ENCODE measurements at places on chromosomes 1 and 21.

GRCh38 chr1:236489710-236490377, 33.9 kb upstream of the LGALS8 start:
- DNase-seq: no peak

- no peak for DNase-seq
Measured at GRCh38 chr1:70358921-70359564, 4.5 kb upstream of the ANKRD13C start.

DNA sequence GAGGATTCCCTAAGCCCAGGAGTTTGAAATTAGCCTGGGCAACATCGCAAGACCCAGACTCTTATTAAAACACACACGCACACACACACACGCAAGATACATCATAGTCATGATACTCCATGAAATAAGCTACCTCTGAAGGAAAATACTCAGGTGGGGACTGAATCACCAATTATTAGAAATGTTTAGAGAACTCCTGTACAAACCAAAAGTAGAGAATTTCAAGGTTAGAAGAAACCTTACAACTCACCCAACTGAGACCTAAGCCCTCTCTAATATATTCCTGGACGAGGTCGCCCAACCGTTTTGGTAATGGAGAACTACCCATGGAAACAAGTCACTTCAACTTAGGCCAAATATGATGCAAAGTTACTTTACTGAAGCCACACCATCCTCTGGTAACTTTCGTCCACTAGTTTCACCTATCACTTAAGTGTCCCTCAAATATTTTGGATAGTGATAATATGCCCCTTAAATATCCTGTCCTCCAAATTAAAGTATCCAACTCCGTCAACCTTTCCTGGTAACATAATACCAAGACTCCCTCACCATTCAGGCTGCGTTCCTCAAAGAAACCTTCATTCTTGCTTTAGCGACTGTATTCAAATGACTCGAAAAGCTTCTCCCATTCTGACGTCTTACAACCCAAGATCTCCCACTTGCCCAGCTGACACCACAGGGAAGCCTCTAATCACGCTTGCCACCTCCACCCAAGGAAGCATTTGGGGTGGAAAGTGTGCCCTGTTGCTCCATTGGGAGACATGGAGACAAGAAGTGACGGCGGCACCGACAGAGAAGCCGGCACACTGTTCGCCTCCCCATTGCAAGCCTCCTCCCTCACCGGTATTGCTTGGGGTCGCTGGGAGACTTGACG, 856 bp downstream of the NRDC start:
- no peak for DNase-seq

DNA sequence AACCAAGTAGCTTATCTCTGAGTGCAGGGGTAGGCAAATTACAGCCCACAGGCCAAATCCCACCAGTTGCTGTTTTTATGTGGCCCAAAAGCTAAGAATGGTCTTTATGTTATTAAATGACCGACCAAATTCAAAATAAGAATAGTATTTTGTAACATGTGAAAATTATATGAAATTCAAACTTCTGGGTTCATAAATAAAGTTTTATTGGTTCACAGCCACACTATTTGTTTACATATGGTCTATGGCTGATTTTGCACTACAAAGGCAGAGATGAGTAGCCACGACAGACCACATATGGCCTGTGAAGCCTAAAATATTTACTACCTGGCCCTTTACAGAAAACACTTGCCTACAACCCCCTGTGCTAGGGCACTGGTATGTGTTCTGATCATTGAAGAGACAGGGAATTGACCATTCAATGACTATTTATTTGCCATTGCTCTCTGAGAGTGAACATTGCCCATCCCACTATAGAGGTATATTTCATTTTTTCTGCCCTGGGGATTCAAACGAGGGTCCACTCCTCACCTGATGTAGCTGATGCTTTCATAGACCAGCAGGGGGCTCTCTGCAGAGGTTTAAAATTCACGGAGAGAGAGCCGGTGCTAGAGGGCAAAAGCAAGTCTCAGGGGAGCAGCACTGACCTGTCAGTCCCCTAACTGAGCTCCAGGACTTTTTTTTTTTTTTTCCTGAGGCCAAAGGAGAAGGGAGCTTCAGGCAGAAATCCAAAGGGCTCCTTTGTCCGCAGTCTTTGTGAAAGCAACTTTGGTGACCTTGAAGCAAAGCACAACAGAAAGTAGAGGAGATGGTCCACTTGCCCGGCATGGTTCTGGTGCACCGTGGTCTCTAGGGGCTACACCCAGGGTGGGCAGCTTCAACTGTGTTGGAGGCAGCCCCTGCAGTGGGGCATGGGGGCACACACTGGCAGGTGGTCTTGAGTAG, 7.3 kb upstream of the GNL2 start:
- no peak for DNase-seq

DNA sequence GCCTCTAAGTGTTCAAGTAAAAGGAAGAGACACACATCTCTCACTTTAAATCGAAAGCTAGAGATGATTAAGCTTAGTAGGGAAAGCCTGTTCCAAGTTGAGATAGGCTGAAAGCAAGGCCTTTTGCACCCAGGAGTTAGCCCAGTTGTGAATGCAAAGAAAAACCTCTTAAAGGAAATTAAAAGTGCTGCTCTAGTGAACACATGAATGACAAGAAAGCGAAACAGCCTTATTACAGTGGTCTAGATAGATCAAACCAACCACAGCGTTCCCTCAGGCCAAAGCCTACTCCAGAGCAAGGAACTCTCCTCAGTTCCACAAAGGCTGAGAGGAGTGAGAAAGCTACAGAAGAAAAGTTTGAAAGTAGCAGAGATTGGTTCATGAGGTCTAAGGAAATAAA, 14.9 kb downstream of the TCP10L start:
- DNase-seq: no peak

- no peak for DNase-seq
Measured at GRCh38 chr1:115233598-115233997, 104.5 kb downstream of the NGF start.

DNA sequence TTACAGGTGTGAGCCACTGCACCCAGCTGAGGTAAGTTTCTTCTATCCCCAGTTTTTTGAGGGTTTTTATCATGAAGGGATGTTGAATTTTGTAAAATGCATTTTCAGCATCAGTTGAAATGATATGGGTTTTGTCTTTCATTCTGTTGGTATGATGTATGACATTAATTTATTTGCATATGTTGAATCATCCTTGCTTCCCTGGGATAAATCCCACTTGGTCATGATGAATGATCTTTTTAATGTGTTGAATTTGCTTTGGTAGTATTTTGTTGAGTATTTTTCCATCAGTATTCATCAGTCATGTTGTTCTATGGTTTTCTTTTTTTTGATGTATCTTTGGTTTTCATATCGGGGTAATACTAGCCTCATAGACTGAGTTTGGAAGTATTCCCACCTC, 141.0 kb downstream of the RPS6KC1 start:
- no peak for DNase-seq

DNA sequence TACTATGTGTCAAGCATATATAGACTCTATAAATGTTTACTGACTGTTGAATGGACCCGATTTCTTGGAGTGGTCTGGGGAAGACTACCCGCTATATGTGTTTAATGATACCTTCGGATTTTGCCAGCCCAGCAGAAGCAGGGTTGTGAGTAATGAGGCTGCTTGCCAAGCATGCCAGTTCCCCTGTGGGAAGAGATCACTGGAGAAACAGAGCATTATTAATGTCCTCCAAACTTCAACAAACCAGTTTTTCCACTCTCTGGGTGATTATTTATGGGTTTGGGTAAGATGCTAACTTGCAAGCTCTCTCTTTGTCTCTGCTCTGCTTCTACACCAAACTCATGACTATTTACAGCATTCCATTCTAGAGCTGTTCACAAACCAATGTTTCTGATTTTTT, 25.1 kb upstream of the PHGDH start:
- DNase-seq: no peak

DNA sequence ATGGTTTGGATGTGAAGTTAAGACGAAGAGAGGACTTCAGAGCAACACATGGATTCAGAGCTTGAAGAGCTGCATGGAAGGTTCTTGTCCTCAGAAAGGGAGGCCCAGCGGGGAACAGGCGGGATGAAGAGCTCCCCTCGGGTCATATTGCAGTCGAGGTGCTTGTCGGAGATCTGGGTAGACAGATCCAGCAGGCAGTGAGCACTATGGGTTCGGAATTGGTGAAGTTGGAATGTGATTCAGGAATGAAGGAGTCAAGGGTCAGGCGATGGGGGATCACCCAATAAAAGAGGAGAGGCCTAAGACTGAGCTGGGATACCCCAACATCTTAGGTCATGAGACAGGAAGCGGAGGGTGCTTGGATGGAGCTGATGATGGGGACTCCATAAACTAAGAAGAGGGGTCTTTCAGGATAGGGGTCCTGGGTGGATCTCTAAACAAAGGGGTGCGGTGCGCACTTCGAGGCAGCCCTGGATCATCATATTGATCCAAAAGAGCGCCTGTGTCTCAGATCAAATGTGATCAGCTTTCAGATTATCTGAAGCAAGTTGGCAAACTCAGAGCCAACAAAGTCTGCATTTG, 176.3 kb upstream of the VAMP3 start:
- DNase-seq: no peak

- no peak for DNase-seq
Measured at GRCh38 chr1:19457607-19458006, 27.7 kb downstream of the CAPZB start.

DNA sequence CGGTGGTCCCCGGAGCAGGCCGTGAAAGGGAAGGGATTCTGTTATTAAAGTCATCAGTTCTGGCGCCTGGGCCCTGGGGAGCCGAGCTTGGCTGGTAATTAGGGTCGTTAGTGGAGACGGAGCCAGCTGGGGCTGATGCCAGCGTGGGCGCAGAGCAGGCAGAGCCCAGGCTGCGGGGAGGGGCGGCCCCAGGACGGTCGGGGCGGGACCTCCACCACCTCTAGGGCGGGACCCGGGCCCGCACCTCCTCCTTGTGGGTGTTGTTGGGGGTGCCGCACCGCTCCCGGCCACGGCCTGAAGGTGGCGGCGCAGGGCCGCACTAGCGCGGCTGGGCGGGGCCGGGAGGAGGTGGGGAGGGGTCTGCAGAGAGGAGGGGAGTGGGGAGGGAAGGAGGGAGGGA, 470.6 kb downstream of the PTPRU start:
- DNase-seq: no peak

DNA sequence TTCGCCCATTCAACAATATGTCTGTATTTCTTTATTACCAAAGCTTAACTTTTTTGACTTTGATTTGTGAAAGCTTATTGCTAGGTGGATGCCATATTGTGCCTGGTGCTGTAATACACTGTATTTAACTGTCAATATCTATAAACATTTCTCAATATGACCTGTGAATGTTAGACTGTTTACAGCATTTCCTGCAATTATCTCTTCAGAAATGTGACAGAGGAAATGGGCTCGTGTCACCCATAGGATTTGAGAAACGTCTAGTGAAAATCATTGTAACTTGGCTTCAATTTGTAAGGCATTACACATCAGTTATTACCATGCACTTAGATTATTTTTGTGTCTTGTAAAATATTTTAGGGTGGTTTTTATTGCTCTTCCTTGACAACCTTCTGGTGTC, 237.8 kb upstream of the ADGRL2 start:
- DNase-seq: no peak

DNA sequence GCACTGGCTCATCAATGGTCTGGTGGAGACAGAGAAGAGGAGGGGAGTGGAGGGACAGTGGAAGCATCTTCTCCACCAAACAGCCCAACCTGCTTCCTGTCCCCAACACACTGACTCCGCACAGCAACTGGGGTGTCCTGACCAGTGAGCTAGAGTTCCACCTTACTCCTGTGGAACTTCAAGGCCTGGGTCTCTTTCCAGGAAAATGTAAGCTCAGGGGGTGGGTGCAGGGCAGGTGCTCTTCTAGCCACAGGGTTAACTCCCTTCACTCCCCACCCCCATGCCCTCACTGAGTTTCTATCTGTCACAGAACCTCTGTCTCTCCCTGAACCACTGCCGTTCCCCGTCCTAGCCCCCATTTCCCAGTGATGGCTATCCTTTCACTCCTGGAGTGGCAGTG, 876 bp downstream of the MOB3C start:
- no peak for DNase-seq

Measured in omental fat pad (tissue), 4 donors.